Erythroblast (primary cell): ENCODE measurements at places on chromosomes 2 and 18.

GRCh38 chr18:78994977-78995582, 15.5 kb downstream of the SALL3 start:
- no peak for DNase-seq

- DNase-seq, result no peak
Measured at GRCh38 chr2:216865658-216866057, 5.8 kb upstream of the TNP1 start.

DNA sequence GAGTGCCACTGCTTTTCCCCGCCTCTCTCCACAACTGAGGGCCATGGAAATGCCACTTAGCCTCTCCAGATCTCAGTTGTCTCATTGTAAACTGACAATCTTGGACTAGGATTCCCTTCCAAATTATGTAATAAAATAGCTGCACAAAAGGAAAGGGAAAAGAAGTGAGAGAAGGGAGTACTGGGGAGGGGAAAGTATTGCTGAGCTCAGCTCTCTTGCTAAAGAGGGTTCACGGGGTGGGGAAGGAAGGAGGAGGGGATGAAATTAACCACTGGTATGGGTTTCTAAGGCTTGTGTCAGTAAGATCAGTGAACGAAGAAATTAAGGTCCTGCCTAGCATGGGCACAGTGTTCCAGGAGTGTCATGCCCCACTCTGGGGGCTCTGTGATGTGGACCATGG, 417.3 kb downstream of the TGIF1 start:
- no peak for DNase-seq

DNA sequence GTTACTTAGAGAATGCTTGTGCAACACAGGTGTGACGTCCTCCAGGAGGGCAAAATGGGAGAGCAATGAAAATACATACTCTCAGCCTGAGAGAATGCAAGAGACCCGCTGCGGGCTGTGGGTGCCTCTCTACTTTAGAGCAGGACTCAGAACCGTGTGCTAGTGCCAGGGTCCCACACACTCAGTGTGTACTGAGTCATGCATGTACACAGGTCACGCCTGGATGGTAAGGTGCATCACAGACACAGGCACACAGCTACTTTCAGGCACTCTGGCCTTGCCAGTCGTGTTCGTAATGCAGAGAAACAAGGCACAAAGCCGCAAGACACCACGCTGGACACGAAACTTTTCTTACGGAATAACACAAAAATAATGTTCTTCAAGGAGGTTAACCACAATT, 125.3 kb downstream of the ZNF516 start:
- DNase-seq, result no peak

DNA sequence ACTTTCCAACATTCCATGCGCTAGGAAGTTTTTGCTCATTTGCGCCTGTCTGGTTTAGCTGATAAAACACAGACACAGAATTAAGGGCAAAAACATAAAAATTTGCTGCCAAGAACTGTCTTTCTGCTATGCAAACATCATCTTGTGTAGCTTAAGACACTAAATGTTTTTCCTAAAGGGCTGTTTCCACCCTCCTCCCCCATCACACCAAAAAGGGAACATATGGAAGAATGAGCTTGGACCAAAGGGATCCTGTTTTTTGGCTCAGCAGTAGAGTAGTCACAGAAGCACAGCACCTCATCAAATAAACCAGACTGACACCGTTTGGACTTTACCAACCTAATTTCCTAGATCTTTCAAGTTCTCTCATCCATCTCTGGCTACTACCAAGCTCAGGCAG, 210.1 kb downstream of the ZNF521 start:
- DNase-seq, result no peak

GRCh38 chr2:238502088-238502810, 75.5 kb downstream of the ASB1 start:
- DNase-seq, result no peak

GRCh38 chr18:286515-287310, 18.9 kb upstream of the THOC1 start:
- DNase-seq, result peak; percentile 21

DNA sequence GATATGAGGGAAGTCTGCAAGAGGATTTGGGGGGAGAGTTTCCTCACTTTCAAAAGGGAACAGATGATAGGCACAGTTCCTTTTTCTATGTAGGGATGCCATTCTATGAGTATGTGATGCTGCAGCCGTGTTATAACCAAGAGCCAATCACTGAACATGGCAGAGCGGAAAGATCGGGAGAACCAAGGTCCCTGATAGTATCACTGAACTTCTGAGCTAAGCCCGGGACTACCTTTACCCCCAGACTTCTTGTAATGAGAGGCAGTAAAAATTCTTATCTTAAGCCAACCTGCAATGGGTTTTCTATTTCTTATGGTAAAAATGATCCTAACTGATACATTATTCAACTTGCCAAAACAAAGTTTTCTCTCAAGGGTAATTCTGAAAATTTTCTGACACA, 21.6 kb upstream of the SLC1A4 start:
- DNase-seq, result no peak

GRCh38 chr2:32559136-32559535, 68.7 kb upstream of the TTC27 start:
- DNase-seq, result peak; percentile 28

DNA sequence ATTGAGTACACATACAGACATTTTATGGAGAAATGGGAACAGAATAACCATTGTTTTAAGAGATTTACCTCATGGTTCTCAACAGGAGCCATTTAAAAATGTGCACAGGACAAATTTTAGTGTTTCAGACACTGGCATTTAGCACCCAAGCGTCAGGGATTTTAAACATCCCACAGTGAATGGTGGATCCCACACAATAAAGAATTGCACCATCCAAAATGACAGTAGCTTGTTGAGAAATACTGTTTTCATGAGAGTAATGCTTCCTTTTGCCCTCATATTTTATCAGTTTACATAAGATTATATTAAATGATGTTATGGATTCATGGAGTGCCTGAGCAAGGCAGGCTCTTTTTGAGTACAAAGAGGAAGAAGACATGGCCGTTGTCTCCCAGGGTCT, 54.0 kb downstream of the MFSD6 start:
- no peak for DNase-seq

DNA sequence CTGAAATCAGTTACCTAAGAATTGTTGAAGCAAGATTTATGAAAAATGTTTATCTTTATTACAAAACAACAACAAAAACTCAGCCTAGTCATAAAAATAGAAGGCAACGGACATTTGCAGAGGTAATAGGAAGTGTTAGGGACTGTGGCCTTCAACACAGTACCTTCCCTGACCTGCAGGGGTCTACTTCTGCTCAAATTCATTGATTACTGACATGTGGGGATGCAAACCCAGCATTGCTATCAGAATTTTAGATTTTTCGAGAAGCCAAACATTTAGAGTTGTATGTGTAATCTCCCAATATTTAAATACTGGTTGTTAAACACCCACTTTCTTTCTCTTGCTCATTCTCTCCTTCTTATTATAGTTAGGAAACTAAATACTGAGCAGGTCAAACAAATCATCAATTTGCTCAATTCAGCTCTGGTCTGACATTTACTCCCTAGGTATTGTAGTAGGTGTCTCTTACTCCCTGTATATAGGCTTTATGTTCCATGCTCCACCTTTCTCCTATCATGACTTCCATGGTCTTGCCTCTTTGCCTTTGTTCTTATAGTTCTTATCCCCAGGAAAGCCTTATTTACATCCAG, 198.5 kb downstream of the UBE2E3 start:
- peak; percentile 36 for DNase-seq

DNA sequence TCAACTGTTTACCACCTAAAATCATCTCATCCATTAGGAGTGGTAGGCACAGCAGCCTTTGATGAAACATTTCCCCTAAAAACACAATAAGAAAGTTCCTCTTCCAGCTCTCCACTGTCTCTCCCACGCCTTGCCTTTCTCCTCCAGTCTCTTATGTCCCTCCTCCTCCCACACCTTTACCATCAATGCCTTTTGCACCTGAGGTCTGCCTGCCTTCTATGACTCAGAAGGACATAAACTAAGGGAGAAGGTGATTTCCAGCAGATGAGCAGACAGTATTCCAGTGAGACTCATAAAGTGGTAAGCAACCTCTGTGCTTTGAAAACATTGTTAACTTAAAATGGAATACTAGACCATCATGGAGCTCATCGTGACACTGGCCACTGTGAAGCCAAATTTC, 34.2 kb upstream of the NDUFV2 start:
- DNase-seq, result no peak

- no peak for DNase-seq
Measured at GRCh38 chr2:226679389-226680065, 120.1 kb downstream of the IRS1 start.

GRCh38 chr2:201377218-201377617, 20.1 kb upstream of the FLACC1 start:
- no peak for DNase-seq

- no peak for DNase-seq
Measured at GRCh38 chr2:95347681-95348608, 50.8 kb downstream of the KCNIP3 start.

DNA sequence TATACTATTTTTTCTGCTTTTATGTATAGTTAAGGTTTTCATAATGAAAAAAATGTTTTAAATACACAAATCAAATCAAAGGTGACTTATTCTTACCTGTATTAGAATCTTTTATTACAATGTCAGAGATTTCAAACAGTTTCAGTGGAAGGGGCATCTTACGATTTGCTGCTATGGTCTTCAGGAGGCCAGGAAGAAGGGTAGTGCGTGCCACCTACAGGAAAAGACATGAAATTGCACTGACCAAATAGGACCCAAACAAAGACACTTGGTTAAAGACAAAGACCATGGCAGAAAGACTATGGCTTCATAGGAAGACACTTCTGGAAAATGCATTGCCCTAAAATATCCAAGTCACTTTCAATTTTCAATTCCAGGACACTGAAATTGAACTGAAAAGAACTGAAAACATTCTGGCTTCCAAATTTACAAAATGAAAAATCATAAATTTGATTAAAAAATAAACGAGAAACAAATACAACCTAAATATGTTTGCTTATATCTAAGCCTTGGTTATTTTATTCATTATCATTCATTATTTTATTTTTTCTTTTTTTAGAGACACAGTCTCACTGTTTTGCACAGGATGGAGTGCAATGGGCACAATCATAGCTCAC, 42.1 kb downstream of the FARSB start:
- peak; percentile 59 for DNase-seq
